ENCODE measurements at places on chromosomes 7 and 10.

DNA sequence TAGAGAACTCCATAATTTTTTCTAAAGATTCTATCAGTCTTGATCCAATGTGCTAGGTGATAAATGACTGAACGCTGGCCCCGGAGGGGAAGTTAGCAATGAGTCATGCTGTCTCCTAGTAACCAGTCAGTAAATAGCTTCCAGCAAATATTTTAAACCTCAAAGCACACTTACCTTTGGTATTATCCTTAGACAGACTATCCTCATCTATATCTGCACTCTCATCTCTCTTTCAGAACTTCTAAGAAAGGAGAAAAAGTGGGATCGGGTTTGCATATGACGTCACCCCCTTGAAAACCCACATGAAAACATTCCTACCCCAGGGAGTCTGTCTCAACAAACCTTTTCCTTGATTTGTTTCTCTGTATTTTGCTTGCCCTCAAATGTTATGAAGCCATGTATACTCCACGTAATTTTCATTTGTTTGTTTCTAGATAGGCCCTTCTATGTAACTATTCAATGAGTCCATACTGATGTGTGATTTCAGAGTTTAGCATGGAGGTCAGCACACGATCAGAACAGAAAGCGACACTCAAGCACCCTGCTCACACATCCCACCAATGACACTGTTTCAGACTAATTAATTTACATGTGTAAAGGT is 174.9 kb upstream of the NRP1 start:
- peak; percentile 60 for DNase-seq

- no peak for DNase-seq
Observed at GRCh38 chr10:21261842-21262294, 263.6 kb downstream of the SKIDA1 start.

DNA sequence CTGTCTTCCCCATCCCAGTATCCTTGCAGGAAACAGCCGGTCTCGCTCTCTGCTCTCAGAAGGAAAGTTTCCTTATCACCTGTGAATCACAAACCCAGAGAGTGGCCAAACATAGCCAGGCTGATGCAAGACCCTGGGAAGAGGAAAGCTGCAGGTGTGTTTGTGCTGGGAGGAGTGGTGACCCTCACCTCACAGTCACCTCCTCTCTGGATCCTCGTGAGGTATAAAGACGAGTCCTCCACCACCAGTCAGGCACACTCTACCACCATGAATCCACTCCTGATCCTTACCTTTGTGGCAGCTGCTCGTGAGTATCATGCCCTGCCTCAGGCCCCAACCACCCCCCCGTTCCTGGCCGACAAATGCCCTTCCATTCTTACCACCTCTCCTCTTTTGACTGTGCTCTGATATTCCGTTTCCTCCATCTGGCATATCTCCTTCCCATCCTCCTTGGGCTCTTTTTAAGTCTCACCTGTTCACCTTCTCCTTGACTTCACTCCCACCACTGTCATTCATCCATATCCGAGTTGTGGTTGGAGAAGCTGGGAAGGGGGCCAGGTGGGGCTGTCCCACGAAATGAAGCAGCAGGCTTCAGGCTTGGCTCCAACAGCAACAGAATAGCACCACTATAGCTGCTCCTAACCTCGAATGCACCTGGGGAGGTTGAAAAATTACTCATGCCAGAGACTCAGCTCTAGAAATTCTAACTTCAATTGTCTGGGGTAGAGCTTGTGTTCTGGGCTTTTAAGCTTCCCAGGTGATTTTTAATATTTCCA is at the start of gene PRSS1:
Gene PRSS1, plus strand, starts transcription at position 255 of the 776 bp plus-strand sequence. Its CDS starts 13 bp downstream, at position 268.
- no peak for DNase-seq

- DNase-seq = no peak
Observed at GRCh38 chr7:611281-611810, 91.7 kb upstream of the PDGFA start.

GRCh38 chr7:103729026-103729425 is 260.4 kb downstream of the RELN start:
- DNase-seq = no peak

- DNase-seq = no peak
Observed at GRCh38 chr10:121696854-121697253, 98.6 kb upstream of the FGFR2 start.

- DNase-seq = no peak
Observed at GRCh38 chr10:132523561-132524442, 13.8 kb upstream of the INPP5A start.

- DNase-seq = no peak
Observed at GRCh38 chr7:98073047-98073446, 33.6 kb upstream of the LMTK2 start.
